T follicular helper cell (primary cell): ENCODE measurements at places on chromosomes 7 and 10.

- DNase-seq, result no peak
Measured at GRCh38 chr10:118904286-118904685, 125.2 kb upstream of the NANOS1 start.

DNA sequence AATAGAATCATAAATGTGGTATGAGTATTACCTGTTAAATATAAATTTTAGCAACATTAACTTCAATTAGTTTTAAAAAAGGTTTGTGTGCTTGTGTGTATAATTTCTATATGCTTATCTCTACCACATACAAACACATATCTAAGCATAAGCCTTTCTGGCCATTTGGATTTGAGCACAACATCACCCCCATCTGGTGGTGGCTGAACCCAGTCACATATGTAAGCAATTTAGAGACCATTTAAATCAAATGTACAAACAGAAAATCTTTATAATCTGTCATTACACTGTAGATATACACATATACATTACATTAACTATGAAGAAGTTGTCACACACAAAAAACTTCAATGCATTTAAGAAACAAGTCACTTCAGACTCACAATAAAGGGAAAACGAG lies 31.7 kb downstream of the GPR22 start:
- peak; percentile 2 for DNase-seq

- DNase-seq, result no peak
Measured at GRCh38 chr10:47078393-47079203, 167.4 kb downstream of the PTPN20 start.

GRCh38 chr7:101087334-101088068 lies 2.2 kb downstream of the TRIM56 start:
- no peak for DNase-seq

DNA sequence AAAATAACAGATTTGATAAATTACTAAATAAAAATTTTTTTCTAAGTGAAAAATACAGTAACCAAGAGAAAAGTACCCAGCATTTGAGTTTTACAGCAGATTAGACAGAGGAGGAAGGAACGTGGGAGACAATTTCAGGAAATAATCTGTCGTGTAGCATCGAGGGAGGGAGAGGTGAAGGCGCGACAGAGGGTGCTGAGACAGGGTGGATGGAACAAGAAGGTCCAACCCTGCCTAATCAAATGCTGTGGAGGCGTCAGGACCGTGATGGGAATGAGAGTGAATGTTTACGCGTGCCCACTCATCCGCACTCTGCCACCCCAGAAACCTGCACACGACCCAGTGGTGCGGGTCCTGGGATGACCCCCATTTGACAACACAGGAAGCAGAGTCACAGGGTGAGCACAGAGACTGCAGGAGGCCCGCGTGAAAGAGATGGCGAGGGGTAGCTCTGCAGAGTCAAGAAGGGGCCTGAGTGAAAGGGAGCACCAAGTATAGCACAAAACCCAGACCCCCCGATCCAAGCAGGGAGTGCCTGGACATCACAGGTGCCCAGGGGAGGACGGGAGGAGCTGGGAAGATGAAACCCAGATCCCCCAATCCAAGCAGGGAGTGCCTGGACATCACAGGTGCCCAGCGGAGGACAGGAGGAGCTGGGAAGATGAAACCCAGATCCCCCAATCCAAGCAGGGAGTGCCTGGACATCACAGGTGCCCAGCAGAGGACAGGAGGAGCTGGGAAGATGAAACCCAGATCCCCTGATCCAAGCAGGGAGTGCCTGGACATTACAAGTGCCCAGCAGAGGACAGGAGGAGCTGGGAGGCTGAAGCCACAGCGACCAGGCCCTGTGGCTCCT lies 558.9 kb downstream of the DNAJB6 start:
- DNase-seq, result no peak

- no peak for DNase-seq
Measured at GRCh38 chr7:75038508-75038907, 35.1 kb downstream of the RCC1L start.

- no peak for DNase-seq
Measured at GRCh38 chr7:88310956-88311674, 4.4 kb upstream of the STEAP4 start.

GRCh38 chr10:103466734-103467133 lies 8.0 kb upstream of the CALHM1 start:
- no peak for DNase-seq

- DNase-seq, result no peak
Measured at GRCh38 chr10:92923416-92923815, 75.1 kb downstream of the EXOC6 start.

DNA sequence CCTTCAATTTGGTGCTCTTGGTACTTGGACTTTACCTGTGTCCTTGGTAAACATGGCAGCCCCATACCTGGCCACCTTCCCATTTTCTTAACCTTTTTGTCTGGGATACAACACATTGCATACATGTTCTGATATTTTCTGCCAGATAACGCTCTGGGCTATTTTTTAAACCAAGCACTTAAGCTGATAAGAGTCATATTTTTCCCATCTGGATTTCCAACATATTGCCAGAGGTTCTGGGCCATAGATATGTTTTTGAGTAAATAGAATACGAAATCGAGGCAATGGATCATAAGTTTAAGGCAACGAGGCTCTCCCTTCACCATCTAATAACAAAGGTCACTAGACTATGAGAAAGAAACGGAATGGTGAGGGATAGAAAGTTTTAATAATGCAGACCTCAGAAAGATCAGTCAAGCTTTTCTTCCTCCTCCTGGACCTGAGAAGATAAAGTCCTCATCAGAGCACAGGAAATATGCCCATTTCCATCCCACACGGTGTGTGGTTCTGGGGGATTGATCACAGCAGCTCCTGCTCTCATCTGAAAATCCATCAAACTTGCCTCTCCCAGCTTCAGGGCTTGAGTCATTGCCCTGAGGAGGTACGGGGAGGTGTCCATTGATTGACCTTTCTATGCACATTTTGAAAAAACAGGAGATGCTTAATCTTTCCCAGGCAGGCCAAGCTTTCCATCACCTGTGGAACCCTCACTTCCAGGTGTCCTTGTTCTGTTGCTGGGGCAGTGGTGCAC lies 257.2 kb downstream of the GFRA1 start:
- no peak for DNase-seq

- DNase-seq, result no peak
Measured at GRCh38 chr10:26215935-26216584, 514 bp upstream of the GAD2 start.

DNA sequence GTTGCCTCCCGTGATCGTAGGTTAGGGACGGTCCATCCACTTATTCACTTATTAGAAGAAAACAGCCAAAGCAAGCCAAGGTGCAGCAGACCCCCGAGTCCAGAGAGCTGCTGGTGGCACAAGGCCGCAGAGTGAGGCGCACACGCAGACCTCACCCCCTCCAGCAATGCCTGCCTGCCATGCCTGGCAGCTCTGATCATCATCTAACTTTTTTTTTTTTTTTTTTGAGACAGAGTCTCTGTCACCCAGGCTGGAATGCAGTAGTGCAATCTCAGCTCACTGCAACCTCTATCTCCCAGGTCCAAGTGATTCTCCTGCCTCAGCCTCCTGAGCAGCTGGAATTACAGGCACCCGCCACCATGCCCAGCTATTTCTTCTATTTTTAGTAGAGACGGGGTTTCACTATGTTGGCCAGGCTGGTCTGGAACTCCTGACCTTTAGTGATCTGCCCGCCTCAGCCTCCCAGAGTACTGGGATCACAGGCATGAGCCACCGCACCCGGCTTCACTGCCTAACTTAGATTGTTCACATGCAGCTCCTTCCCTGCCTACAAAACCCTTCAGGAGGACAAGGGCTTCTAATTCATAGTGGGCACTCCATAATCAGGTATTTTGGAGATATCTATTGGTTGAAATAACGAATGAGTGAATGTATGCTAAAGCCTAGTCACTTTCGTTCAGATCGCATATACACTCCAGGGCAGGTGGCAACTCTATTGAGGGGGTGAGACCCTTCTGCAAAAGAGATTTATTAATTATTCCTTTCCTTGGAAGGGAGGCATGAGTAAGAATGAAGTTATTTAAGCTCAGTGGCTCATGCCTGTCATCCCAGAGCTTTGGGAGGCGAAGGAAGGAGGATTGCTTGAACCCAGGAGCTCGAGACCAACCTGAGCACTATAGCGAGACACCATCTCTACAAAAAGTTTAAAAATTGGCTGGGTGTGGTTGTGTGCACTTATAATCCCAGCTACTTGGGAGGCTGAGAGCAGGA lies 15.9 kb downstream of the TRIM56 start:
- DNase-seq, result no peak

GRCh38 chr7:698515-699475 lies 27.7 kb upstream of the DNAAF5 start:
- DNase-seq, result no peak

GRCh38 chr10:10213237-10213636 lies 804.4 kb upstream of the CELF2 start:
- DNase-seq, result no peak

GRCh38 chr10:65618126-65618525 lies 1307.7 kb upstream of the LRRTM3 start:
- no peak for DNase-seq

- no peak for DNase-seq
Measured at GRCh38 chr7:95688931-95689495, 83.3 kb upstream of the DYNC1I1 start.

- DNase-seq, result no peak
Measured at GRCh38 chr10:18738835-18739234, 79.6 kb downstream of the ARL5B start.

GRCh38 chr10:112098682-112099081 lies 84.9 kb downstream of the GPAM start:
- no peak for DNase-seq

DNA sequence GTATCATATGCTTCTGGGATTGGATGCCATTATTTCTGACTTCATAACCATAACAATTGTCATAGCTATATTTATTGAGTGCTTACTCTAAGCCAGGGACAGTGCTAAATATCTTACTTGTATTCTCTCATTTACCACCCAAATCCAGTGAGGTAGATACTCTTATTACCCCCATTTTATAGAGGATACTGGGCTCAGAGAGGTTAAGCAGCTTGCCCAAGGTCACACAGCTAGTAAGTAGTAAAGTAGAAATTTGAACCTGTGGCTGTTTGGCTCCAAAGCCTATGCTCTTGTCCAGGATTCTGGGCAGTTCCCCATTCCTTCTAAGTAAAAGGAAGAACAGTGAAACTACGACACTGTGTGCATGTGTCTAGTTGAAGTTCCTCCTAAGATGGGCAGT lies 56.5 kb downstream of the COL13A1 start:
- DNase-seq, result no peak

DNA sequence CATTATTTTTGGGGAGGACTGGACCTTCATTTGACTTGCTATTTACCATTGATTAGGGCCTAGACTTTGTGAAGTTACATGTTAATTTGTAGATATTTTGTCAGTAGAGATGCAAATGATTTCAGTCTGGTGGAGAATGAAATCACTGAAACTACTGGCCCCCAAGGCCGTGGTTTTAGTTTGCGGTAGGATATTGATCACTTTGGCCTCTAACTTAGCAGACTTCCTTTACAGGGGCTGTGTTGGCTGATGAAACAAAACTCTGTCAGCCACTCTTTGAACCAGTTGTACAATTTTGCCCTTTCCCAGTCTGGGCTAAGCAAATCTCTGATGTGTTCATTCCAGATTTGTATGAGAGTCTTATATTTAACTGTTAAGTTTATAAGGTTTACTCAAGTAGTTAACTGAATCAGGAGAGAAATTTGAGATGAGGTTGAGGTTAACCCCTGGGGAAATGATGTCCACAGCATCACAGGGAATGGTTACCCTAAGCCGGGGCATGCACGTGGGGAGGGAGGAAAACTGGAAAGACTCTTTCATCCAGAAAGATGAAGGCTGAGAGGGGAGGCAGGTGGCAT lies 105.7 kb upstream of the INSIG1 start:
- no peak for DNase-seq

DNA sequence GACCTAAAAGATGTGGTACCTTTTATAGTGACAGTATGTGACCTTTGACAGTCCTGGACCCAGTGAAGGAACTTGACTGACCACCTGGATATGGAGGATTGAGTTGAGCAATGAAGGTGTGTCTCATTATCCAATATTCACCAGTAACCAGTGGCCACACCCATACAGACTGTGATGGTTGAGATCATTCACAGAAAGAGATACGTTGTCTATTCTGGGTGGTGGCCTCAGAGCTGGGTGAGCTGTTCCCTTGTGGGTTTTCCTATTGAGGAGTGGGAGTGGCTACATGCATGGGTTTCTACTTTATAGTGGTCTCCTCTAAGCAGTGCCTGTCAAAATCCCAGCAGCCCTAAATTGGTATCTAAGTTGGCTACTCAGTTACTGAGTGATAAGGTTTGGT lies 507.4 kb downstream of the SORCS3 start:
- DNase-seq, result no peak

- DNase-seq, result no peak
Measured at GRCh38 chr10:15201589-15202300, 33.3 kb upstream of the NMT2 start.

DNA sequence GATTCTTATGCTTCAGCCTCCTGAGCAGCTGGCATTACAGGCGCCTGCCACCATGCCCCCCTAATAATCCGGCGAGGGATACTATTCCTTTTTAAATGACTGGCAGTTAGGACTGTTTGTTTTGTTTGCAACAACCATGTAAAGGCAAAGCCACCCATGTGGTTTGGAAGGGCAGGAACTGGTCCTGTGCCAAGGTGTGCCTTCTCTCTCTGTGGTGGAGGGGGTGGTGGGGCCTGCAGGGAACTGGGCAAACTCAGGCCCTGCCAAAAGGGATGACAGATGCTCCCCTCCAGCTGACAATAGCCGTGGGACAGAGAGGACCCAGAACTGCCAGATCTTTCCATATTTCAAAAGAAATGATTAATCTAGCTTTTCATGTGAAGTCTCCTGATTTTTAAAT lies 23.5 kb upstream of the WAPL start:
- DNase-seq, result no peak

DNA sequence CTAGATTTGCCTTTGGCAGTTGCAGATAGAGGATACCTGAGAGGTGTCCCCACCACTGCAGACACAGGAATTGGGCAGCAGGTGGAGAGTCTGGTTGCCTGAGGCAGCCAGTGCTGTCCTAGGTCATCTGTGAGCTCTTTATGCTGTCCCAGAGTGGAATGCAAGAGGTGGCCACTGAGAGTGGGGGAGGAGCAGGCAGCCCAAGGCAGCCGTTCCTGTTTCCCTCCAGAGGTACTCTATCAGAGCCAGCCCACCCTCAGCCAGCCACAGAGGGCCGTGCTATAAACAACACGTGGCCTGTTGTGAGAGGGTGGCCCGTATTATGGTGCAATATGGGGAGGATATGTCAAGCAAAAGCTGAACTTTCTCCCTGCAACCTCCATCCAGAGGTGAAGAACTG lies 8.5 kb downstream of the LRRC18 start:
- DNase-seq, result no peak

GRCh38 chr7:146115851-146116520 lies 615 bp upstream of the CNTNAP2 start:
- DNase-seq, result no peak

GRCh38 chr7:111392294-111392693 lies 170.0 kb downstream of the IMMP2L start:
- DNase-seq, result no peak

DNA sequence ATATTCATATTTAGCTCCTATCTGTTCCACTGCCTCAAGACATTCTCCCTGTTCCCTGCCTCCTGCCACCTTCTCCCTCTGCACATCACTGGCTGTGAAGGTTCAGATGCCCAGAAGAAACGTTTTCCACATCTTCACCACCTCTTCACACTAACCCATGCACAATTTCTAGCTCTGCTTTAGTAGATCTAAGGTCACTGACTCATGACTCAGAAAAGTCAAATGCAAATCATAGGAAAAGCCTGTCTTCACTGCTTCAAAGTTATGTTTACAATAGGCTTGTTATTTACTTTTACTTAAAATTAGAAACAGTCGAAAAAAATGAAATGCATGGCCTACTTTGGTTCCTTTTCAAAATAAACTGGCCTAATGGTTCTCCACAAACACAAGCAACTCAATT lies 2.5 kb downstream of the SCRN1 start:
- DNase-seq, result no peak
